ENCODE measurements at places on chromosomes 16 and 17.

GRCh38 chr16:84212154-84212553 is 21.2 kb downstream of the ADAD2 start:
- DNase-seq: no peak
- no peaks in the 10 kb centered on the region for H3K27me3 ChIP-seq
- no peaks in the 10 kb centered on the region for H3K4me1 ChIP-seq
- H3K36me3 ChIP-seq: no peaks in the 10 kb centered on the region
- H3K27ac ChIP-seq: no peak overlapping the region

DNA sequence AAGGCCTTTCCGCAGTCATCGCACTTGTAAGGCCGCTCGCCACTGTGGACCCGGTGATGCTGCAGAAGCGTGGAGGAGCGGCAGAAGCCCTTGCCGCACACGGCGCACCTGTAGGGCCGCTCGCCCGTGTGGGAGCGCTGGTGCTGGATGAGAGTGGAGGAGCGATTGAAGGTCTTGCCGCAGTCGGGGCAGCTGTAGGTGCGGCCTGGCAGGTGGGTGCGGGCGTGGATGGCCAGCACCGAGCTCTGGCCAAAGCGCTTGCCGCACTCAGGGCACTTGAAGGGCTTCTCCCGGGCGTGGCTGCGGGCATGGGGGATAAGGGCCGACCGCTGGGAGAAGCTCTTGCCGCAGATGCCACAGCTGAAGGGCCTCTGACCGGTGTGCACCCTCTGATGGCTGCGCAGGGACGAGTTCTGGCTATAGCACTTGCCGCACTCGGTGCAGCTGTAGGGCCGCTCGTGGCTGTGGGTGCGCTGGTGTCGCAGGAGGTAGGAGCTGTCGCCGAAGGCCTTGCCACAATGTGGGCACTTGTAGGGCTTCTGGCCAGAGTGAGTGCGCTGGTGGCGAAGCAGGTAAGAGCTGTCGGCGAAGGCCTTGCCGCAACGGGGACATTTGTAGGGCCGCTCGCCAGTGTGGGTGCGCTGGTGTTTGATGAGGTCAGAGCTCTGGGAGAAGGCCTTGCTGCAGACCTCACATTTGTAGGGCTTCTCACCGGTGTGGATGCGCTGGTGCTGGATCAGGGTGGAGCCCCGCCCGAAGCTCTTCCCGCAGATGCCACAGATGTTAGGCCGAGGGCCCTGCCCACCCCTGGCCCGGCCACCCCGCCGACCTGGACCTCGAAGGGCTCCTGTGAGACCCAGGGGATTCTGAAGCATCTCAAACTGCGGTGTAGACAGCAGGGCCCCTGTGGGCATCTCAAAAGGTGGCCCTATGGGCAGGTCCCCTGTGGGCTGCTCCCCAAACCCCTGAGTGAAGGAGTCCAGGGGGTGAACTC is 1.5 kb downstream of the ZNF768 start:
- no peaks in the 10 kb centered on the region for H3K36me3 ChIP-seq
- H3K4me3 ChIP-seq: no peak overlapping the region
- no peaks in the 10 kb centered on the region for H3K27me3 ChIP-seq
- DNase-seq: no peak

GRCh38 chr17:9192010-9192409 is 170.7 kb downstream of the NTN1 start:
- H3K4me1 ChIP-seq: no peaks in the 10 kb centered on the region
- no peaks in the 10 kb centered on the region for H3K36me3 ChIP-seq
- no peak overlapping the region for H3K4me3 ChIP-seq
- DNase-seq: no peak
- no peak overlapping the region for H3K27ac ChIP-seq

GRCh38 chr16:4664538-4665418 is 28.6 kb upstream of the NUDT16L1 start:
- no peak overlapping the region for H3K4me3 ChIP-seq
- H3K27me3 ChIP-seq: no peaks in the 10 kb centered on the region
- peaks cover 53% of the 10 kb centered on the region for H3K36me3 ChIP-seq
- H3K4me1 ChIP-seq: no peaks in the 10 kb centered on the region
- no peak for DNase-seq
- no peak overlapping the region for H3K27ac ChIP-seq

DNA sequence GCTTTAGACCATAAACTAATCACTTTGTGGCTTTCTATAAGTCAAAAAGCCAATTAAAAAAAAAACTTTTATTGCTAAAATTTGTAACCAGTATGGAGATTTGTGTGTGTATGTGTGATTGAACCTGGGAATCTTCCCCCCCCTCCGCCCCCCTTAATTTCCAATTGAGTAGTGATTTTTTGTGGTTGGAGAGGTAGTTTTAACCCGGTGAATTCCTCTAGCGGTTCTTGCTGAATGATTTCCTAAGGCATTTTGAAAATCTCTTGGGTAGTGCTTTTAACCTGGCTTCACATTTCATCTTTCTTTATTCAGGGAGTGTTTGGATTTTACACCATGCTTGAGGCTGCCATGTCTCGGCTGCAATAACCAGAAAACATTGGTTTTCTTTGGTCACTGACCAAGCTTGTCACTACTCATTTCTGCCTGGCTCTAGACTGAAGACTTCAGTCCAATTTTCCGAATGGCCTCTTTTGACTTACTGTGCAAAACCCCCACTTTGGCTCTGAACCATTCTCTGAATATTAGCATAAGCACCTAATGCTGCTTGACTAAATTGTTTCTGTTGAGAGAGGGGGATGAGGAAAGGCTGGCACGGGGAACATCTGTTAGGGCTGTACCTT is 35.6 kb downstream of the PRKCA start:
- H3K27me3 ChIP-seq: no peaks in the 10 kb centered on the region
- H3K4me3 ChIP-seq: no peak overlapping the region
- H3K36me3 ChIP-seq: no peaks in the 10 kb centered on the region
- no peaks in the 10 kb centered on the region for H3K4me1 ChIP-seq
- no peak for DNase-seq

DNA sequence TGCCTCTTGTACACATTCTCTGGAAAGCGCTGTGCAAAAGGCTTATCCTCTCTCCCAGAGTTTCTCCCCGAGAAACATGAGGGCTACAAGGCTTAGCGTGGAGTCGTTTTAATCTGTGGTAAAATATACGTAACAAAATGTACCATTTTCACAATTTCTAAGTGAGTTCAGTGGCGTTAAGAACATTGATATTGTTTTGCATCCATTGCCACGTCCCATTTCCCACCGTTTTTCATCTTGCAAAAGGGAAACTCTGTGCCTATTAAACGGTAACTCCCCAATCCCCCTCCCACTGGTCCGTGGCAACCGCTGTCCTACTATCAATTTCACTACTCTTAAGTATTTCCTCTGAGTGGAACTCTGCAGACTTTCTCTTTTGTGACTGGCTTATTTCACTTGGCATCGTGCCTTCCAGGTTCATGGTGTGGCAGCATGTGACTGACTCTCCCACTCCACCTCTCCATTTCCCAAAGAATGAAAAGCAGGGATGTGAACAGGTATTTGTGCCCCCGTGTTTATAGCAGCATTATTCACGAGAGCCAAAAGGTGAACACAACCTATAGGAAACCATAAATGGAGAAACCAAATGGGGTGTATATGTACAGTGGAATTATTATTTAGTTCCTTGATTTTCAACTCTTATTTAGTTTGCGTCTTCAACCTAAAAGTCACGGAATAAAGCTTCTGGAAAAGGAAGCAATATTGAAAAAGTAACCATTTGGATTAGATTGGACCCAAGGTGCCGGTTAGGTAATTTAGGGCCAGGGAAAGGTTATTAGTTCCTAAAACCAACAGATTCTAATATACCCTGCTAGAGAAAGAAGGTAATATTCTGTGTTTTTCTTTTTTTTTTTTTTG is 1.1 kb upstream of the USP32 start:
- DNase-seq: peak; percentile 33
- no peaks in the 10 kb centered on the region for H3K27me3 ChIP-seq
- H3K27ac ChIP-seq: peak overlapping the region; percentile 93
- H3K4me1 ChIP-seq: peaks cover 21% of the 10 kb centered on the region
- no peaks in the 10 kb centered on the region for H3K36me3 ChIP-seq

DNA sequence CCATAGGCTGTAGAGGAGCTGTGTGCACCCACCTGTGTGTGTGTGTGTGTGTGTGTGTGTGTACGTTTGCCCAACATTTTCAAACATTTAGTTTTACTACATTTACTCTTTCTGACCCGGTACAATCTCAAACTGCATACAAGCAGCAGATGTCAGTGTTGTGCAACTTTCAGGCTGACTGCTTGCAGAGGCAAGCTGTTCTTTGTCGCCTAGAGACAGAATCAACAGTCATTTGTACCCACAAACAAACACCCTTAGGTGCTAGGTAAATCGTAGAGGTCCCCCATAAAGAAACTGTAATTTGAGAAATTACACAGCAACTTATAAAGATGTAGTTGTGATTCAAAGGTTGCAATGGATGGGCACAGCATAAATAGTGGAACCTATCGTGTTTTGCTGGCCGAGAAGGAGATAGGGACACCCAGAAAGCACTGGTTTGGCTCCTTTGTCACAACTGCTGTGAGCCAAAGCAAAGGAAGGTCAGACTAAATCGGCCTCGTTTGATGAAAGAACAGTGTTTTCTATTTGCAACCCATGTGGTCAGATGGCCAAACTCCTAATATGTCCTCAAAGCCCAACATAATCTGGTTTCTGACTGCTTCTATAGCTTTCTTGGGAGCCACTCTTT is 478.4 kb downstream of the TOX3 start:
- H3K4me3 ChIP-seq: no peak overlapping the region
- no peaks in the 10 kb centered on the region for H3K27me3 ChIP-seq
- no peak overlapping the region for H3K27ac ChIP-seq
- no peaks in the 10 kb centered on the region for H3K4me1 ChIP-seq
- no peaks in the 10 kb centered on the region for H3K36me3 ChIP-seq

GRCh38 chr17:63945784-63946439 is 13.8 kb upstream of the CD79B start:
- H3K4me3 ChIP-seq: no peak overlapping the region
- no peak overlapping the region for H3K27ac ChIP-seq
- H3K27me3 ChIP-seq: peaks cover 41% of the 10 kb centered on the region
- no peaks in the 10 kb centered on the region for H3K4me1 ChIP-seq

GRCh38 chr17:3558603-3559269 is 1.1 kb upstream of the TRPV3 start:
- peaks cover 37% of the 10 kb centered on the region for H3K27me3 ChIP-seq
- no peaks in the 10 kb centered on the region for H3K4me1 ChIP-seq
- H3K4me3 ChIP-seq: no peak overlapping the region

DNA sequence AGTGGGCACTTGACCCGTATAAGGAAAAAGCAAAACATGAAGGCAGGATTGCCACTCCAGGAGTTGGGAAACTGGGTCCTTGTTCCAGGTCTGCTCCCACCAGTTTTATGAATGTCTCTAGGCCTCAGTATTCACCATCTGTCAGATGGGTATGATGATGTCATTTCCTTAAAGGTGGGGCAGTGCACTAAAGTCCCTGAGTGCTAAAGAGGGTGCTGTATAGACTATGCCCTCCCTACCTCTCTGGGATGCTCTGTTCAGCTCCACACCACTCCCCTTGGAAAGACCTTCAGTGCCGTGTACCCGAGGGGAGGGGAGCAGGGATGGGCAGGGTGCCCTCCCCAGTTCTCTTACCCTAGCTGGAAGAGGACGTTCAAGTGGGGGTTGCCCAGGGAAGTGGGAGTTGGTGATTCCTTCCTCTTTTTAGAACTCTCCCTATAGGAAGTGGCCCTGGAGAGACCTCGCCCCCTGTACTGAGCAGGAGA is 2.2 kb downstream of the LASP1 start:
- H3K4me3 ChIP-seq: peak overlapping the region; percentile 96
- H3K4me1 ChIP-seq: peaks cover 68% of the 10 kb centered on the region
- H3K27me3 ChIP-seq: no peaks in the 10 kb centered on the region
- no peak for DNase-seq
- H3K27ac ChIP-seq: peak overlapping the region; percentile 98
- no peaks in the 10 kb centered on the region for H3K36me3 ChIP-seq

DNA sequence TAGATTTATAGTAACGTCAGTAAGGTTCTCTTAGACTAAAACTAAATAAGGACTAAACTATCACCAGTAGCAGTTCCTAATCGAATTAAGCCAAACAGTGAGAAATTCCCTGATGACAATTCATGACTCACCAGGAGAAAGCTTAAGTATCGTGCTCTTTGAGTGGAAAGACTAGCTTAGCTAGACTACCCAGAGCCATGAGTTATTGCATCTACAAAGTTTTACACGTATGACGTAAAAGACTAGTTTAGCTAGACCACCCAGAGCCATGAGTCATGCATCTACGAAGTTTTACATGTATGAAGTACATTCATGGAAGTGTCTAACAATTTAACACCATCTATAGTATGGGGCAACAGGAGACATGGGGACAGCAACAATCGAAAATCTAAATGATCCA is 36.6 kb downstream of the UBE2G1 start:
- H3K27me3 ChIP-seq: no peaks in the 10 kb centered on the region
- H3K27ac ChIP-seq: no peak overlapping the region
- DNase-seq: no peak

DNA sequence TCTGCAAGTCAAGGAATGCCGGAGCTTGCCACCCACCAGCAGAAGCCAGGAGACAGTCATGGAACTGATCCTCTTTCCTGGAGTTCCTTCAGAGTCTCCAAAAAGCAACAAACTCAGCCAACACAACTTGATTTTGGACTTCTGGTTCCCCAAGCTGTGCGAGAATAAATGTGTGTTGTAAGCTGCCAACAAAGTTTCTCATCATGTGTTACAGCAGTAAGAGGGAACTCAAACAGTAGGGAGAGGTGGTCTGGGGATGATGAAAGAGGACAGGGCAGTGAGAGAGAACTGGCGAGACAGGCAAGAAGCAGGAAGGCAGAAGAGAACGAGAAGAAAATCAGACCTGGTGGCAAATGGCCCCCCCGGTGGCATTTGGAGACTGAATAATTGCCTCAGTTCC is 204.9 kb downstream of the MAF start:
- no peaks in the 10 kb centered on the region for H3K27me3 ChIP-seq
- H3K27ac ChIP-seq: no peak overlapping the region
- no peaks in the 10 kb centered on the region for H3K36me3 ChIP-seq
- H3K4me3 ChIP-seq: no peak overlapping the region

DNA sequence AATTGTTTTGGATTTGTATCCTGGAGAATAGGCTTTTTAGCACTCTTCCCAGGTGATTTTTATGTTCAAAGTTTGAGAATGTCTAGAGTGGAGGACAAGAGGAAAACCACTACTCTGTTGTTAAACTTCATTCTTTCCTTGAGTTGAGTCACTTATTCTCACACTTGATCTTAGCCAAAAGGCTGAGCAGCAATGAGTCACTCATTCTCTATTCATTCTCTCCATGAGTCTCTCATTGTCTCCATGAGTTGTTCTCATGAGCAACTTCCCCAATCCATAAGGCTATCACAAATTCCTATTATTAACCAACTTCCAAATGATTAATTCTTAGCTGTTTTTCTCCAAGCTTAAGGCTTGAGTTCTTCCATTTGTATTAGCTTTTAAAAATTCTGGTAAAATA is 1393.3 kb downstream of the CDH8 start:
- no peaks in the 10 kb centered on the region for H3K4me1 ChIP-seq
- no peaks in the 10 kb centered on the region for H3K27me3 ChIP-seq
- no peaks in the 10 kb centered on the region for H3K36me3 ChIP-seq
- H3K27ac ChIP-seq: no peak overlapping the region
- no peak overlapping the region for H3K4me3 ChIP-seq
- no peak for DNase-seq

DNA sequence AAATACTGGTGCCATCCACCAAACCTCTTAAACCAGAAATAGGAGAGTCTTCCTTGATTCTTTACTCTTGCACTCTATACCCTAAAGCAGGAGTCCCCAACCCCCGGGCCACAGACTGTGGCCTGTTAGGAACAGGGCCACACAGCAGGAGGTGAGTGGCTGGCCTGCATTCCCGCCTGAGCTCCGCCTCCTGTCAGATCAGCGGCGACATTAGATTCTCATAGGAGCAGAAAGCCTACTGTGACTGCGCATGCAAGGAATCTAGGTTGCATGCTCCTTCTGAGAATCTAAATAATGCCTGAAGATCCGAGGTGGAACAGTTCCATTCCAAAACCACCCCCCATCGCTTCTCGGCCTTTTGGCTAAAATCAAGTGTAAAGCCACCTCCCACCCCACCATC is 30.3 kb upstream of the SRCIN1 start:
- H3K27ac ChIP-seq: no peak overlapping the region
- no peaks in the 10 kb centered on the region for H3K4me1 ChIP-seq
- DNase-seq: no peak
